Renal cortex interstitium (tissue), 15 donors: ENCODE measurements at places on chromosomes 7 and 10.

DNA sequence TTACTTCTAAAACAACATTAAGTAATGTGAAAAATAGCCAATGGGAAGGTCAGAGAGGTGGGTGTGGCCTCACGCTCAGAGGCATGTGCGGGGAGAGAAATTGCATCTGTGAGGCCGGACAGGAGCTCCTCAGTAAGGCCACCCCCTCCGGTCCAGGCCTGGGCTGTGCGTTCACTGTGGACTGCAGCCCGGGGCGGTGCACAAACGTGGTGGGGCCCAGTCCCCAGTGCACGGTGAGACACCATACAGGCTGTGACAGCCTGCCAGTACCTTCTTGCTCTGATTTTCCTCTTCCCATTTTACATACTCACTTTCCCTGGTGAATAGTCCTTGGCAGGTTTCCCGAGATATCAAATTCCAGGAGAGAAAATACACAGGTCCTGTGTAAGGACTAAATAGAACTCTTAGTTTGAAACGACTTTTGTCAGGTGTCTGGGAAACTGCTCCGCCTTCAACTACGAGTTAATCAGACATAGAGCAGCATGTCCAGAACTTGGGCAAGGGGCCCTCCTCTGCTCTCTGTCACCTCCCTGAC, 174.1 kb upstream of the MKI67 start:
- DNase-seq: no peak

DNA sequence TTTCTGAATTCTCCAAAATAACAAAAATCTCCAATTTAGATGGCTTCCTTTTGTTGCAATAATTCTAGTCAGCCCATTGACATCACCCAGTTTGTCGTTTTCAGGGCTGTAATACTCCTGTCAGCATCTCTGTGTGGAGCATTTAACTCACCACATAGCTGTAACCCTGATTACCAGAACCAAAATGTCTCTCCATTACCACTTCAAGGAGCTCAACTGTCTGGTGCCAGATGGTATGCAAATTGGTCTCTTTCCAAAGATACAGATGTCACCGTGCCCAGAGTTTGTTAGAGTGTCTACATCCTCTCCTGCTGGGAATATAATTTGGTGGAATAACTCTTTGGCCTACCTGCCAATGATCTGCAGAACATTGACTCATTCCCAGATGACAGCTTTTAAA, 350.3 kb upstream of the POT1 start:
- no peak for DNase-seq

- no peak for DNase-seq
These were observed 108.3 kb upstream of the HDAC9 start for GRCh38 chr7:18387191-18387735.

- no peak for DNase-seq
These were observed 289.9 kb upstream of the LRGUK start for GRCh38 chr7:133837224-133837623.

GRCh38 chr10:133476641-133476990, 22.9 kb downstream of the SCART1 start:
- DNase-seq: no peak

GRCh38 chr7:121824276-121824675, 48.7 kb upstream of the PTPRZ1 start:
- DNase-seq: no peak

DNA sequence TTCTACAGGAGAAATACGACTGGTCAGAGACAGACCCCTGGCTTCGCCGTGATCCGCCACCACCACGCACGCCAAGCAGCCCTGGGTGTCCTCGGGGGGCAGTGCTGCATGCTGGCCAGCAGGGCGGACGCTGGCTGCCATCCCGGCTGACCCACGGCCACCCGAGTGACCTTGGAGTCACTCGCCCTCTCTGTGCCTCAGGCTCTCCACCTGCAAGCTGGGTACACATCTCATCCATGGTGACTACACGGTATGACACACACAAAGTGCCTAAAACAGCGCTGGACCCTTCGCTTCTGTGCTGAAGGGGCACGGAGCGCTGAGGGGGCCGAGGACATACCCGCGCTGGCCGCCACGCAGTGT, 62.0 kb upstream of the RNF32 start:
- no peak for DNase-seq

- DNase-seq: no peak
These were observed 754 bp upstream of the PHYHIPL start for GRCh38 chr10:59175538-59176240.

DNA sequence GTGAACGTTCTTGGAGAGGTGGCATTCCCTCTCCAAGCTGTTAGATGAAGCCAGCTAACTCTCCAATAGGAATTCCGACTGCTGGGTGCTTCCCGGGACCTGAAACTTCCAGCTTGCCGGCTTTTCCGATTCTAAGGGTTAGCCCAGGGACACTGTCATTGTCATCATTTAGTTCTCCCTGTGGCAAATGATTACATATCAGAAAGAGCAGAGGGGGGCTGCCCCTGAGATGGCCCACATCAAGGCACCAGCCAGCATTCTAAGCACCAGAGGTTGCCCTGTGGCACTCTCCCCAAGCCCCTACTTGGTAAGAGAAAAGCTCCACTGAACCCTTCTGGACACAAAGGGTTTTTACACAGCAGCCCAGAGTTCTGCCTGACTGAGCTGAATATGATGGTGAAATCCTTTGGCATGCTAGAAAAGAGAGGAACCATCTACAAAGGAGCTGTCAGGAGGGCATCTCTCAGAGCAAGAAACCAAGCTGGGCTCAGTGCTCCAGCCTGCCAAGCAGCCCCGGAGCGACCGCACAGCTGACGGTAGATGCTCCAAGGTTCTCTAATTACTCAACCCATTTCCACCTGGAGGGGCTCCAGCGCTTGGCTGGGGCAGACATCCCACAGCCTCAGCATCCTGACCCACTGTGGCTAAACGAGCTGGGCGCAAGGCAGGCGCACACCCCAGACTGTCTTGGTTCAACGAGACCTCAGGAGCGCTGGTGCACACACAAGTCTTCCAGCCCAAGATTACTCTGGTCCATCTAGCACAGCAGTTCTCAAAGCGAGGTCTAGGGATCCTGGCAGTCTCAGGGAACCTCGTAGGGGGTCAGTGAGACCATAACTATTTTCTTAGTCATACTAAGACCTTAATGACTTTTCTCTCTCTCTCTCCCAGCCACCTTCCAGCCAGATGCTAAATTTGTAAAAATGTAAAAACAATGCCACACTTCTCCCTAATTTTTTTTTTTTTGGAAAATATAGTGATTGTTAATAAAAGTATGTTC, 160.5 kb downstream of the GFRA1 start:
- DNase-seq: no peak

DNA sequence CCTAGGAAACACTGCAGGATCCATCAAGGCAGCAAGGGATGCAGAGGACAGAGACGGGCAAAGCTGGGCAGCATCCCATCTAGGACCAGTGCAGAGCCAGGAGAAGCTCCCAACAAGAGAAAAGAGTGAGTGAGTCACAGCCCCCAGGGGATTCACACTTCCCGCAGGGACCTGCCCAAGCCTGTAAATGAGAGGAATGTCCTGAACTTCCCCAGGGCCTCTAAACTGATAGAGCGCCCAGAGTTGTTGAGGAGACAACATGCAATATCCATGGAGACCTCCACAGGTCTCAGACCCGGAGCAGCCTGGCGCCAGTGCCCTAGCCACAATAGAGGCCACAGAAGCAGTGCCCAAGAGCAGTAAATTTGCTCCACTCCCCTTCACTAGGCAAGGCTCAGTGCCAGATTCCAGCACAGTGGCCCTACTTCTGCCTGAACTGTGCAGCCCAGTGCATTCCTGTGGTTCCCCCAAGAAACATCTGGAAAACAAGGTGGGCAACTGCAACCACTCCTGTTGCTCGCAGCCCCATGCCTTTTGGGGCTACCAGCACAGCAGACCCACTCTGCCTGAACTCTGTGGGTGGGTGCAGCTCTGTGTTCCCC, 567.5 kb downstream of the POM121L12 start:
- no peak for DNase-seq

- DNase-seq: no peak
These were observed 5.3 kb downstream of the CLDN15 start for GRCh38 chr7:101232141-101232850.

- DNase-seq: no peak
These were observed 150.8 kb upstream of the NPS start for GRCh38 chr10:127398140-127398970.

DNA sequence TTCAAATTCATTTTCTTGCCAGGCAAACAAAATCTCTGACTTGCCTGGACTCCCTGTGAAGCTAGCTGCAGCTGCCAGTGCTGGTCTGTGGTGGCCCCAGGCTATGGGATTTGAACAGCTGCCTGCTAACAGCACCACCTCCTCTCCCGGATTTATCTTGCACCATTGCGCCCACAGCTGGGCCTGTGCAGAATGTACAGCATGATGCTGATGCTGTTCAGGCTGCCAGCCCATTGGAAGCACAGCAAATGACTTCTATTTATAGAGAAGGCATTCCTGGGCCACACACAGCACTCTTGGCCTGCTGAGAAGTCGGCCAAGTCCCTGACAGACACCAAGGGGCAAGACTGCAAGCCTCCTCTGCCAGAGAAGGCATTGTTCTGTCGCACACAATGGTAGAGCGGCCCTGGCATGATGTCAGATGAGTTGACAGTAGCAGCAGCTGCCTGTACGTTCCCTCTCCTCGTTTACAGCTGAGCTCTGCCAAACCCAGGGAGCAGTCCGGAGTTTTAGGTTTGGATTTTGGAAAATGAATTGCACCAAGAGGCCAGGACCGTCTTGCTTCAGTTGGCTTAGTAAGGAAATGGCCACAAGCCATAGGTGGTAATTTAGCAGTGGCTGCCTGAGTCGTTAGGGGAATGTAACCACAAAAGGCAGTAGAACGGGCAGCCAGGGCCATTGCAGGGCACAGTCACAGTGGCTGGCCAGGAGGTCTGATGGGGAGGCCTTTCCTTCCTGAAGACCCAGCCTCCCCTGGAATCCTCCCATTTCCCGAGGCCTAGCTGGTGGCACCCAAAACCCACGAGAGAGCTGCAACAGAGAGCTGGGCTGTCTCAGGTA, 38.5 kb downstream of the MTURN start:
- no peak for DNase-seq

DNA sequence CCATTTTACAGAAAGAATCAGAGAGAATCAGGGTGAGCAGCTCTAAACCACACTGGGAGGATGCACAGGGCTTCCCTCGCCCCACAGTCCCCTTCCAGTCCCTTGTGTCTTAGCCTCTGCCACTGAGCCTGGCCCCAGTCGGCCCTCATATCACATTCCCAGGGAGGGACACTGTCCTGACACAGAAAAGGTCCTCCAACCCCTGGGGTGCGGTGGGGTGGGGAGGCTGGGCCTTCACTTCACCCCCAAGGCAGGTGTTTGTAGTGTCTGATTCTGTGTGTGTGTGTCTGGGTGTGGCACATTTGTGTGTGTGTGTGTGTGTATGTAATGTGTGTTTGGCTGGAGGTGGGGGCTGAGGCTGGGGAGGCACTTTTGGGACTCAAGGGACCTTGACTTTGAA, 1.8 kb upstream of the KCP start:
- no peak for DNase-seq

- DNase-seq: no peak
These were observed 508 bp upstream of the TECPR1 start for GRCh38 chr7:98252425-98253054.

DNA sequence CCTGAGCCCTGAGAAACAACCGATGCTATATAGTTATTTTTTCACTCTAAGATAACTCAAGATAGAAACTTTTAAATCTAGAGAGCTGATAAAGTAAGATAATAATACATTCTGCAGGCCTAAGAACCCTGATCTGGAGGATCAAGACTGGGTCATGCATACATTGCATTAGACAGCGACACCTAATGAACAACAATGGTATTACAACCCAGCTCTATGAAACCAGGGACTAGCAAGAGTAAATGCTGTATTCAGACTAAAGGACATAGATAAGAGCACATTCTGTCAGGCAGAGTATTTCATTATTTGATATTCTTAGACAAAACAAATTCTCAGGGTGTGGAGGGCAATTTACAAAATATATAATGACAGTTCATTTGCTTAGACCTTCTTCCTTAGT, 148.6 kb downstream of the GRK5 start:
- DNase-seq: no peak

GRCh38 chr7:19378345-19378714, 233.1 kb upstream of the FERD3L start:
- DNase-seq: no peak

GRCh38 chr10:1274701-1275544, 218.7 kb downstream of the WDR37 start:
- no peak for DNase-seq

DNA sequence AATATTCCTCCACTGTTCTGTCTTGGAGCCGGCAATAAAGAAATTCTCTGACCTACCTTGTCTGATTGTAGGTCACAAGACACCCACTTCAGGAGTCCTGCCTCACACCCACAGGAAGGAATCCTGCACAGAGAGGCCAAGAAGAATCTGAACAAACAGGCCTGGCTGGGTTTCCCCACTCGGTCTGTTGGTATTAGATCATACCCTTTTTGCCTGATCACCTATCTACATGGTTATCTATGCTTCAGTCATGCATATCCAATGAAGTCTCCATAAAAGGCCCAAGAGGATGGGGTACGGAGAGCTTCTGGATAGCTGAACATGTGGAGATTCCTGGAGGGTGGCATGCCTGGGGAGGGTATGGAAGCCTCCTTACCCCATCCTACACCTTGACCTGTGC, 12.3 kb downstream of the OGDH start:
- no peak for DNase-seq

DNA sequence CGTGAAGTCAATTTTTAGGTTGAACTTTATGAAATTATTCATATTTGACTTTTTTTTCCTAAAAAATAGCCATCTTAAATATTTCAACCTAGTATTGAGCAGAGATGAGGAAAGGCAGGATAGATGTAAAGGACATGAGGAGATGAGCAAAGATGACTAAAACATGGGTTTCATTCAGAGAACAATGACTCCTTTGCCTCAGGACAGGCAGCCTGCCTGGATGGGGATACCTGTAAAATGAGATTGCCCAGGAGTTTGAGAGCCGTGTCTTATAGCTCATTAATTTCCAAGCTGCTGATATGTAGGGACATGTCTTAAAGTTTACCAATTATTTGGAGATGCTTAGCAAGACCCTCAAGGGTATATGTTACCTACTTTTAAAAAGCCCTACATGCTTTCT, 243.8 kb upstream of the MDFIC start:
- no peak for DNase-seq

DNA sequence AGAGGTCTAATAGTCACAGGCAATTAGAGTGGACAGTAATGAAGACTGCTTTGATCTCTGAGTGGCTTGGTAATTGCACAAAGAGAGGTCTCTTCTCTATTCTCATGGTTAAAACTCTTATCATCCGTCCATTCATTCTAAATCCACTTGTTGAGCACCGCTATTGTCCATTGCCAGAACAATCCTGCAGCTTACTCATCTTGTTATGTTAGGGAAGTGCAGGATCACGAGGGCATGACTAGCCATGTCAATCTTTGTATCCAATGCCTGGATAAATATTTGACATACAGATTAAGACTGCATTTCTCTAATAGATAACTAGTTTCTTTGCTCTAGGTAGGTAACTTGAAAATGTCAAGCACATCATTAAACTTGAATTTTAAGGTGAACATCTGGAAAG, 14.9 kb downstream of the SFTPD start:
- no peak for DNase-seq

DNA sequence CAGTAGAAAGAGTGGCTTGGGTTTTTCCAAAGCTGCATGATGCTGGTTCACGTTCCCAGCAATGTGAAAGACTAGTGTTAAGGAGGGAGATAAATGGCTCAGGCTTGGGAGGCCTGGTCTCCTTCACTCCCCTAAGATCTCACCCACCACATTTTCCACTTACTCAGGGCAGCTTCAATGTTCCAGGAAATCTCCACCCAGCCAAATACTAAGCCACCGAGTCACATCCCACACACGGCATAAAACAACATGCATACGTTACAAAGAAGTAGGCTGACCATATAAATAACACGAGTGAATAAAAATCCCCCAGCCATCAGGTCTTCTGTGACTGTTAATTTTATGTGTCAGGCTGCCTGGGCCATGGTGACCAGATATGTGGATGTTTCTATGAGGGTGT, 303.5 kb downstream of the SFMBT2 start:
- DNase-seq: no peak
